Activated CD4-positive, alpha-beta memory T cell treated with anti-CD3 and anti-CD28 coated beads for 36 hours (primary cell): ENCODE measurements at places on chromosomes 16 and 17. TPM values are rescaled to one million over a fixed set of nuclear protein-coding genes. Genes with fewer than 3 reads are reported as not detected.

The STAC2 gene
- not detected for total RNA-seq

The CACNG5 gene
- not detected for total RNA-seq

The PNMT gene
- total RNA-seq, result not detected

The SLC2A4 gene
- 0.19 TPM for total RNA-seq

The ITGA2B gene
- 1.4 TPM for total RNA-seq

The ZCCHC14 gene
- total RNA-seq, result 10.6 TPM

The PRSS36 gene
- total RNA-seq, result not detected

The ABCA10 gene
- 0.22 TPM for total RNA-seq

The CD300LB gene
- not detected for total RNA-seq

The NKD1 gene
- 0.67 TPM for total RNA-seq

The TPPP3 gene
- total RNA-seq, result not detected

The ADAM11 gene
- 0.12 TPM for total RNA-seq

The C16orf96 gene
- 0.07 TPM for total RNA-seq

The RCVRN gene
- total RNA-seq, result not detected

The SPATA22 gene
- not detected for total RNA-seq

The PYDC1 gene
- not detected for total RNA-seq

The GRB7 gene
- 1.2 TPM for total RNA-seq

The STAT5B gene
- 192 TPM for total RNA-seq

The MYCBPAP gene
- 8.5 TPM for total RNA-seq

The TRPV3 gene
- 0.77 TPM for total RNA-seq

The KRTAP1-5 gene
- total RNA-seq, result not detected

The GPT2 gene
- 23.1 TPM for total RNA-seq

The KLHL10 gene
- 0.29 TPM for total RNA-seq

The USP6 gene
- total RNA-seq, result 0.05 TPM

The LRRC3C gene
- not detected for total RNA-seq

The KRT36 gene
- total RNA-seq, result not detected

The HOXB5 gene
- total RNA-seq, result not detected

The SMARCD2 gene
- total RNA-seq, result 109 TPM

The INCA1 gene
- total RNA-seq, result 0.40 TPM

The ITPRIPL2 gene
- 8.9 TPM for total RNA-seq

The CMTM1 gene
- 11.5 TPM for total RNA-seq

The PSMB10 gene
- 185 TPM for total RNA-seq

The PDILT gene
- not detected for total RNA-seq

The SERPINF2 gene
- total RNA-seq, result not detected

The KRT17 gene
- not detected for total RNA-seq

The TBC1D26 gene
- 0.22 TPM for total RNA-seq

The GCGR gene
- total RNA-seq, result not detected

The CORO6 gene
- 22.1 TPM for total RNA-seq

The SYT17 gene
- total RNA-seq, result 0.10 TPM

The PIRT gene
- total RNA-seq, result not detected

The SPNS2 gene
- total RNA-seq, result 0.24 TPM

The CCNF gene
- total RNA-seq, result 53.5 TPM

The KCTD5 gene
- 62.7 TPM for total RNA-seq

The ADAP2 gene
- total RNA-seq, result 1.0 TPM

The PIGS gene
- 36.6 TPM for total RNA-seq

The PRSS21 gene
- 4.7 TPM for total RNA-seq
